ENCODE measurements at places on chromosomes 3 and 15.

DNA sequence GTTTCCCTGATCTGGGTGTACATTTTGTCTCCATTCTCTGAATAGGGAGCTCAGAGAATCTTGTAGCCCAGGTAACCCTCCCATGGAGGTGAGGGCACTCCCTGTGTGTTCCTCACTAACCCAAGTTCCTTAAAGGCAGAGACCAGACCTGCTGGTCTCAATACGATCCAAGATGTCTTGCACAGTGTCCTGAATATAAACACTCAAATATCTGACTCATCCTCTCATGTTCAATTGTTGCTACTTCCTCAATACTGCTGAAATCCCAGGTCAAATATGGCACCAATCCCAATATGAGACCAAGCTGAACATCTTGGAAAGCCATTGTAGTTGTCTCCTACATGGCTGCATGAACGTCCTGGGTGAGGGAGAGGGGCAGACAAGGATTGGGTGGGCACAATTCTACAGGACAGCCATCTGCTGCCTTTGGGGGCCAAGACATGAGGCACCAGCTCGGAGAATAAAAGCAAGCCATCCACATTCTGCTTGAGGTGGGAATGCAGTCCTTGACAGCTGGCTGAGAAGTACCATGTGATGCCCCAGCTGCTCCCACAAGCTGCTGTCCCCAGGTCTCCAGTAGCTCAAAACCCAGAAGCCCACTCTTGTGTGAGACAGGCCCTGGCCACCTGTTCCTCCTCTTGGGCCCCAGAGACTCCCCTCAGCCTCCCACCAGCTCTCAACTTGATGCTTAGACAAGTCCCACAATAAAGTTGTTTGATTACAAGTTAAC lies 18.2 kb downstream of the TBC1D2B start:
- DNase-seq: no peak

DNA sequence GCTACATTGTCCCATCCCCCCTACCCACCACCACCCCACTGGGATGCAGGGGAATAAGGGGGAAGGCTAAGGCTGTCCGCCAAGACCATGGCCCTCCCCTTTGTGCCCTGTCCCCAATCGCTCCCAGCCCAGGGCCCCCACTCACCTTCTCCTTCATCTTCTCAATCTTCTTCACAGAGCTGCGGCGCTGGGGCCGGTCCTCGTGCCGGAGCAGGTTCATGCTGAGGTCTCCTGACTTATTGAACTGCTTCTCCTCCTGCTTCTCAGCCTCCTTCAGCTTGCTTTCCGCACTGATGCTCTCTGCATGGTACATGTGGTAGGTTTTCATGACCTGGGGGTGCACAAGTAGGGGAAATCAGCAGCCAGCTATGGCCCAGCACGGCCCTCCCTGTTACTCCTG lies 101.0 kb upstream of the RAD18 start:
- no peak for DNase-seq

DNA sequence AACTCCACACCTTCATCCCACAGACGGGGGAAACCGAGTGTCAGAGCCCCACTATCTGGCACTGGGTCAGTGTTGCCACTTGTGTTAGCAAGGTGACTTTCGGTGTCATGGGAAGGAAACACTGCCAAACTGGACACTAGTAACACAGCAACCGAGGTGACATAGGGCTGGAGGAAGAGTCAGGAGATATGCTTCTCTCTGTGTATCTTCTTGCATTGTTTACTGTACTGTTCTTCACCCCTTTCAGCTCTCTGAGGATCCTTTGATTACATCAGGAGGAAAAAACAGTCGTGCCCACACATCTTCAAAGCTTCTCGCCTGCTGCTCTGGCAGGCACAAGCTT lies 109.4 kb upstream of the RAD18 start:
- no peak for DNase-seq

DNA sequence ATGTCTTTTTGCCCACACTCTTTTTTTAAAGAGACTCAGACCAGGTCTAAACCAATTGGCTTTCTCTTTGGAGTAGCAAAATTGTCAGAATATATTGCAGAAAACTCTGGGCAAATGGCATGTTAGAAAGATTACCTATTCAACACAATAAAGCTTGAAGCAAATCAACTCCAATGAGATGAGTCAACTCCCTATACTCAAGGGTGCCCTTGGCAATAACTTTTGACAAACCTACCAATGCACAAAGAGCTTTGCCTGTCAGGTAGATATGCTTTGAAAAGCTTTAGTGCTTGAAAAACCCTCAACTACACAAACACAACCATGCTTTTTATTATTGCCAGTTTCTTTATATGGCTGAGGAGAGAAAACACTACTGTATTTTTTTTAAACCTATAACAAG lies 137.7 kb upstream of the GRM7 start:
- no peak for DNase-seq

- DNase-seq: no peak
Measured at GRCh38 chr15:90585863-90586262, 56.1 kb downstream of the CRTC3 start.

DNA sequence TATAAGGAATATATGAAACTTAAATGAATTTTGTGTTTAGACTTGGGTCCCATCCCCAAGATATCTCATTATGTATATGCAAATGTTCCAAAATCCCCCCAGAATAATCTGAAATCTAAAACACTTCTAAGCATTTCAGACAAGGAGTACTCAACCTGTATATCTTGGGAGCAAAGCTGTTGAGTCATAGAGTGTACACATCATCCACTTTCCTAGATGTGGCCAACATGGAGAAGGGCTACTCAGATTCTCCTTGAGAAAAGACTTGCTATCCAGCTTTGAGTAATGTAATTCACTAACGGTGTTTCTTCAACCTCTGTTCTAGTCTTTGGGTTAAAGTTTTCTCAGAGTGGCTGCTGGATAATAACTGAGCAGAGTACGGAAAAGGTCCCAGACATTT lies 215.5 kb upstream of the POU1F1 start:
- no peak for DNase-seq

GRCh38 chr3:128254967-128255366 lies 101.7 kb downstream of the EEFSEC start:
- DNase-seq: no peak

DNA sequence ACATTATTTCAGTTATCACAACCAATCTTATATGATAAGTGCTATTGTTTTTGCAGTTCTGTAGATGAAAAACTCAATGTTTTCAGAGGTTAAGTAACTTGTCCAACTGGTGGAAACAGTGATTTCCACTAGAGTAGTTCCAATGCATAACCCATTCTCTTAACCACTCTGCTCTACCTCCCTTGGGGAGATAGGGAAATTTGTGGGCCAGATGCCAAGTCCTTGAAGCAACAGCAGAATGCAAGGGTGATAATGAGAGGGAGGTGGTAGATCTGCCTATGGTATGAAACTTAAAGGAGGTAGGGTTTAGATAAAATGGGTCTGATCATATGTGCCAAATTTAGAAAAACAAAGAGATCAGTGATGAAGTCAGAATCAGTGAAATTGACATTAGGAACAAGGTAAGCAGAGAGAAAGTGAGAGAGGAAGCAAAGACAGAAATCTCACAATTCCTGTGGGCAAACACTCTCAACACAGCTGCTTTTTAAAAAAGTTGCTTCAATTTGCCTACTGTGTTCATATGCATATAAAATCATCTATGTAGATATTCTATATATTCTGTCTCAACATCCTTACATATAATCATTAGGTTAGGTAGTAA lies 50.5 kb upstream of the UBP1 start:
- no peak for DNase-seq

GRCh38 chr15:30906366-30906765 lies 2.7 kb downstream of the FAN1 start:
- DNase-seq: no peak

DNA sequence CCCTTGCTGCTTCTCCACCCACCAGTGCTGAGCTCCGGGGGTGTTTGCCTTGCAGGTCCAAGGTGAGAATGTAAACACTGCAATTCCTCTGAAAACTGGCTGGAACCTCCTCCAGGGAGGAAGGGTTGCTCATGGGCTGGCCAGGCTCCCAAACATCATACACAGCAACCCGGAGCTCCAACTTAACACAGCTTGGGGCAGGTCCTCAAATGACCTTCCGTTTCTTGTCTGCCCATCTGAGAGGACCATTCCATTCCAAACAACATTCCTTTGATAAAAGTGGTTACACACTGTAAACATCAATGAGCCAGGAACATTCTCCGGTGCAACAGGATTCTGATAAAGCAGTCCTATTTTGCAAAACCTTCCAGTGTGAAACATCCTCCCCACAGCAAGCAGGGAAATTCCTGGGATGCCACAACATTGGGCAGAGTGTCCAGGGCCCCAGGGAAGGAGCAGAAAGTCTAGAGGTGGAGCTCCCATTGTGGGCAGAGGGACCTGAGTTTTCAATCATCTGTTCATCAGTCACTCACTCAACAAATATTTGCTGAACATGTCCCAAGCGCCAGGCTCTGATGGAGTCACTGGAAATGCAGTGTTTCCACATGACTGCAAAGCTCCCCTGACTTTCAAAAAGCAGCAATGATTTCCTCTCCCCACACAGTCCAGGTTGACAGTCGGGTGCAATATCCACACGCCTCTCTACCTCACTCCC lies 7.3 kb upstream of the HEG1 start:
- DNase-seq: no peak

DNA sequence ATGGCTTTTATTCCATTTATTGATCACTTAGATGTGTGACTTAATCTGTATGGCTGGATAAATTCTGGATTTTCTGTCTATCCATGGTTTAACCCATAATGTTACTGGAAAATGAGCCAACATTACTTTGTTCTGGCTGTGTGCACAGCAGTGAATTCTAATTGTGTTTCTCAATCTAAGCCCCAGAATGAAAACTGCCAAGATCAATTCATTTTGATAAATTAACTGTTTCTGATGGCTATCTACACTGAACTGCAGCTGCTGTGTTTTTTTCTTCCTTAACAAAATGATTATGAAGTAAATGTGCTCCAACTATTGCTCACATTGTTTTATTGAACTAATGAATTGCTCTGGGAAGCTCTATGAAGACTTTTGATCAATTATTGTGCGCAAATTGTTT lies 35.7 kb upstream of the CPB1 start:
- no peak for DNase-seq

DNA sequence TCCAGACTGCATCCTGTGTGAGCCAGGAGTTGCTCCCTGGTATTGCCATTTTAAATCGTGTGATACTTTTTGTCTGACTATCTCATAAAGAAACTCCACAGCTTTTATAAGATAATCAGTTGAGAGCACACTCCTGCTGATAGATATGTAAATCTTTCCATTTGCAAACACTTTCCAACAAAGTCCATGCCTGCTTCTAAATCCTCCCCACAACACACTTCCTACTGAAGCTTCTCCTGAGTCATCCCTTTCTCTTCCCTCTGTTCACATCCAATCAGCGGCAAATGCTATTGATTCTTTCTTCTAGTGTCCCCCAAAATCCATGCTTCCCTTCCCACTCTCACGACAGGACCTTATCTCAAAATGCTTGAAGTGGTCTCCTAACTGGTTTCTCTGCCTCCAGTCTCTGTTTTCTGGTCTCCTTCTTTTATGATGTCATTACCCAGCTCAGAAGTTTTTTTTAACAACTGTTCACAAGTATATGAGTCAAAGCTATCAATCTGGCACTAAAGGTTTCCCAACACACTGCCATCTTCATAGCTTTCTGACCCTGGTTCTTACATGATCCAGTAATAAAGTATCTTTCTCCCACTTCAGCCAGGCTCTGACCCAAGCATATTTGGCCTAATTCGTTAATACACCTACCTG lies 4.5 kb upstream of the WWTR1 start:
- no peak for DNase-seq

- no peak for DNase-seq
Measured at GRCh38 chr15:78272316-78272715, 8.0 kb downstream of the DNAJA4 start.

GRCh38 chr15:69719527-69720240 lies 267.1 kb downstream of the RPLP1 start:
- no peak for DNase-seq

GRCh38 chr3:107271787-107272387 lies 105.4 kb upstream of the CCDC54 start:
- DNase-seq: no peak

GRCh38 chr3:129662191-129662608 lies 55.7 kb upstream of the PLXND1 start:
- no peak for DNase-seq

GRCh38 chr3:19702416-19703078 lies 231.5 kb downstream of the EFHB start:
- DNase-seq: no peak

DNA sequence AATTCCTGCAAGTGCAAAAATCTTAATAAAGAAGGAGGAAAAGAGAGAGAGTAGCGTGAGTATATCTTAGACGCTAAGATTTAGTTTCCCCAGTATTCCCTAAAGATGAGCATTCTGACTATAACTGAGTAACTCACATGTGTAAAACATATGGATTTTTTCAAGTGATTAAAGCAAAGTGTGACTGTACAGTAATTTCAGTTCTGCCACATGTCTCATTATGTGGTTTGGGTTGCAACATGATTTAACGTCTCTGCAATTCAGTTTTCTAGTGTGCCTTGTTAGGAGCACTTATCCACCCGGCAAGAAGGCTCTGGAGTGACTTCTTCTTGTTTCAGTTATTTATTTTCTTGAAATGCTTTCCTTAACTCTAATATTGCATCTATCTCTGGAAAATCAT lies 514.1 kb downstream of the ROBO1 start:
- no peak for DNase-seq

Data from activated T-cell treated with anti-CD3 and anti-CD28 coated beads, Interleukin-2, amount 50 U/mL, for 24 hours (primary cell).